ENCODE measurements at places on chromosomes 3 and 15.

- no peak for DNase-seq
Observed at GRCh38 chr3:12545473-12545791, at the start of gene MKRN2OS. TSS of gene MKRN2OS (minus strand) at chr3:12545499. CDS start at chr3:12545464, 35 bp downstream.

DNA sequence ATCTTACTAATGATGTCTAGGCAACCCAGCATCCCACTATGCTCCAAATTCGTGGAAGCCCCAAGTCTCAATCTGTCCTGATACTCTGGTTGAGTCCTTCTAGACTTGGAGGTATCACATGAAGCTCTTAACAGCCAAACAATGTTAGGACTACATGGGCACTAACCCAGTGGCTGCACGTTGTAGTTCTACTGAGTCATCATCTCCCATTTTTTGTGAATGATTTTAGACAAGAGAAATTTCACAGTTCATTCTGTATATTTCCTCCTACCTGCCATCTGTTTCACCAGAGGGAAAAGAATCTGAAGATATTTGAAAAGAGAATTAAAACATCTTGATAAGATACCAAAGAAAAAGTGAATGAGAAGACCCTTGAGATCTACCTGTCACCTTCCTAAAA lies 9.8 kb upstream of the WWTR1 start:
- no peak for DNase-seq

DNA sequence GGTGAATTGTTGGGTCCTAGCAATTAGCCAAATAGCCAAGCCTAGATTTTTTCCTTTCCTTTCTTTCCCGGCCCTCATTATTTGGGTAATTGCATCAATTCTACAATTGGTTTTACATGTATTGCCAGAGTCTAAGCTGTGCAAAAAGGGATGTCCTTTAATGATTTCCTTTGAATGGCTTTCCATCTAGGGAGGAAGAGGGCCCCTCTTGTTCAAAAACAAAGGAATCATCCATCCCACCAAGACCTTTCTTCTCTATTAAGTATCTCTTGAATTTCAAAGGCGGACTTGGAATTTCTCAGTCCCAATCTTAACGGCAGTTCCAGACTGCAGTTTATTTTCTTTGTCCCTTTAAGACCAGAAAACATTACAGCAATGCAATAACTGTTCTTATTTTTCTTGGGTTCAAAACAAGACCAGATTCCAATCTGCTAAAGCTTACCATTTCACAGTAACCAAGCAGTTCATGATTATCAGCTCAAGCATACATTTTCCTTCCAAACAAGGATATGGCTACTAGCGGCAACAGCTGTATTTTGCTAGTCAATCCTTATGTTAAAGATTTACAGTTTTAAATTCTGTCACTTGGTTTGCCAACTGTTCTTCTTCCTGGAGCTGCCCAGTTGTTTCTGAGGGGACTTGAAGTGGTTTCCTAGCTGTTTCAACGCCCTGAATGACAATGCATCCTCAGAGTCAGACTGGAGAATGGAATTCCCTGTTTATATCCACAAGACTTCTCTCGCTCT lies 91.4 kb upstream of the LRIG1 start:
- no peak for DNase-seq

- no peak for DNase-seq
Observed at GRCh38 chr15:85616549-85617110, 178.1 kb downstream of the KLHL25 start.

- DNase-seq = no peak
Observed at GRCh38 chr3:61092870-61093269, 158.4 kb downstream of the FHIT start.

DNA sequence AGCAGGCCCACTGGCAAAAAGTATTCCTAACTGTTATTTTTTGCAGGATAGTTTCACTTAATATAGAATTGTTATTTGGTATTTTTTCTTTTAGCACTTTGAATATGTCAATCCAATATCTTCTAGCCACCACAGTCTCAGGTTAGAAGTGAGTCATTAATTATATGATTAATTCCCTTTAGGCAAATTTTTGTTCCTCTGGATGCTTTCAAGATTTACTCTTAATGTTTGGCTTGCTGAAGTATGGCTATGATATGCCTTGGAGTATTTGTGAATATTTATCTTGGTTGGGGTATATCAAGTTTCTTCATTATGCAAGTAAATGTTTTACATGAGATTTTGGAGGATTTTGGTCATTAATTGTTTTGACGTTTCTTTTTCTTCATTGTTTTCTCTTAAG lies 152.1 kb upstream of the ALCAM start:
- DNase-seq = no peak

GRCh38 chr3:46998121-46998851 lies 18.8 kb downstream of the NBEAL2 start:
- peak; percentile 13 for DNase-seq

DNA sequence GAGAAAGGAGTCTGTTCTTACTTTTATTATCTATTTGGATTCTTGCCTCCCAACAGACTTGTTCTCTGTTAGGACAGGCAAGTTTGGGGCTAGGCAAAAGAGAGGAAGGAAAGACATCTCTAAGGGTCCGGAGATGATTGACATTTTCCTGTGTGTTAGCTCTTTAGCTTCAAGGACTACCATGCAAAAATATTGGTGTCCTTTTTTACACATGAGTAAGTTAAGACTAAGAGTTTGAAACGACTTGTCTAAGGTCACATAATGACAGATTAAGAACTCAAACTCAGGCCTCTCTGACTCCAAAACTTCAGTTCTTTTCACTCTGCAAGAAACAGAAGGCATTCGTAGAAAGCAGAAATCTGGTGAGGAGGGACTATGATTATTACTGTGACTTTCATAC lies 5.9 kb downstream of the LMCD1 start:
- no peak for DNase-seq

- DNase-seq = no peak
Observed at GRCh38 chr3:43867436-43868072, 176.8 kb downstream of the ABHD5 start.

- peak; percentile 44 for DNase-seq
Observed at GRCh38 chr15:39554746-39555387, 26.0 kb upstream of the THBS1 start.

DNA sequence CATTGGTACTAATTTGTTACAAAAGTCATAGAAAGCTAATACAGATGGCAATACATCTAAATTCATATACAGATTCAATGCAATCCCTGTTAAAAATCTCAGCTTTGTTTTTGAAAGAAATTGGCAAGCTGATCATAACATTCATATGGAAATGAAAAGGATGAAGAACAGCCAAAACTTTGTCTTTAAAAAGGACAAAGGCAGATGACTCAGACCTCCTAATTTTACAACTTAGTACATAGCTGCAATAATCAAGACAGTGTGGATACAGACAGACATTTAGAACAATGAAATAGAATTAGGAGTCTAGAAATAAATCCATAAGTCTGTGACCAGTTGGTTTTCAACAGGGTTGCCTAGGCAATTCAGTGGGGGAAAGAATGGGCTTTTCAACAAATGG lies 63.3 kb downstream of the AQP9 start:
- DNase-seq = no peak
